Fibroblast of the aortic adventitia (primary cell): ENCODE measurements at places on chromosomes 2 and 18.
A peak's percentile ranks its signal among the peaks of the same experiment; 100 is the strongest.

- no peak for DNase-seq
Measured at GRCh38 chr18:78006774-78007260, 757.2 kb downstream of the GALR1 start.

DNA sequence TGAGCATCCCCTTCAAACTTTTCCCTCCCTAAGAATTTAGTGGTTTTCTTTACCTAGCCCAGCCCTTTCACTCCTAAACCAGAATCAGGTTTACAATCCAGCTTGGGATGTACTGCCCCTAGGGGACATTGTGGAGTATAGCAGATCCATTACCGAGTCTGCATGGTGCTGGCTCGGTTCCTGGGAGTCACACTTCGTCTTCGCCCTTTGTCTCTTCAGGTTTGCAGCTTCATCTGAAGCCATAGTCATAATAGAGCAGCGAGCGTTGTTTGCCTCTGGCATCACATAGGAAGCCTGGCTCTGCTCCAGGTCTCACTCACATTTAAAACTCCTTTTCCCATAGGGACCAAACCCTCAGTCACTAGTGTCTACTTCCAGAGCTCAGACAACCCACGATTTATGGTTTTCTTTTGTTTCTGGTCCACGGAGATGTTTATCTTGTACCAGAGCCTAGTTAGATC is 16.8 kb upstream of the LYPD6 start:
- DNase-seq, result peak; percentile 25

DNA sequence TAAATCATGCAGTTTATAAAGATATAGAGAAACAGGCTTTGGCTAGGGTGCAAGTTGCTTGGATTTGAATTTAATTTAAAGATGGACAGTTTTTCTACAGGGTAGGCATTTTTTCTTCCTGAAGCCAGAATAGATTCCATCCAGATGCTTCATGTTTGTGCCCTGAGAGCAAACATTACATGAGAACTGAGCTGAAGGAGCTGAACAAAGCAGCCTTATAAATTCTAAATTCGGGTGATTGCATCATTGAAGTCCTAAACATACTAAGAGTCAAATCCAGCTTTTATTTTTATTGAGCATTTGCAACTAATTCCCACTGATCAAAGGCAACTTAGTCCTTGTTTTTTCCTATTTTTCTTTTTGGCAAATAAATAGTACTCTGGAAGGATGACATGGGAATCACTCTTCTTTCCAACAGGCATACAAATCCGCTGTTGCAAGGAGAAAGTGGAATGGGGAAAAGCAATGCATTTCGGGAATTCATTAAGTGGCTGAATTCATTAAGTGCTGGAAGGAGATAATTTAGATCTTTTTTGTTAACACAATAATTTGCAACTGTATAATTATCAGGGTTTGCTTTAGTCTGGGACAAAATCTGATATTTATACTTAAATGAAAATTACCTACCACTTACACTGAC is 828.0 kb downstream of the SLC4A3 start:
- DNase-seq, result peak; percentile 38

DNA sequence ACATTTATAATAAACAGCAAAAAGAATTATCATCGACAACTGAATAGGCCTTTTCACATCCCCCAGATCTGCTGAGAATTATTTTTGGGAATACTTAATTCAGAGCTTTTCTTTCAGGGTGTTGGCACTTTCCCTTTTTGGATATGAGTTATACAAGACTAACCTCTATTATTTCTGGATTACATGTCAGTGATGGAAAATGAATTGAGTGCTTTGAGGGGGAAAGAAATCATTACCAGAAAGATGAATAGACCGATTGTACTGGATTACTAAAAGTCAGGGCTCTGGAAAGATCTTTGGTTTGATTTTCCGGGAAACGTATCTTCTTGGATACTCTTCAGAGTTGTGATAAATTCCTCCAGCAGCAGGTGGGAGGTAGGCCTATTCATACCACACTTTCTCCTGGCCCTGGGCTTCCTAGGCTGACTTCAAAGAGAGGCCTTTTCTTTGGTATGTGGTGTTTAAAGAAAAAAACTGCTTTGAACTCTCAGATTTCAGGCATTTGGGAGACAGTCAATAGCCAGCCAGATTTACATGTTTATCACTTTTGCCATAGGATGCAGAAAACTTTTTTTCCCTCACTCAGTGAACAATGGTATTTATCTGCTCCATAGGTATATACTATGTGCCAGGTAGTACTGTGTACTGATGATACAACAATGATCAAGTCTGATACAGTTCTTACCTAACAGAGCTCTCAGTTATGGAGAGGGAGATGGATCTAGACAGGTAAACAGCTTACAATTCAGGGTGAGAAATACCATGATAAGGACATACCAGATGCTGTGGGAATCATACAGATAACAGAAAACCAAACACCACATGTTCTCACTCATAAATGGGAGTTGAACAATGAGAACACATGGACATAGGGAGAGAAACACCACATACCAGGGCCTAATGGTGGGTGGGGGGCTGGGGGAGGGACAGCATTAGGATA is 63.3 kb upstream of the ACTR3 start:
- no peak for DNase-seq

DNA sequence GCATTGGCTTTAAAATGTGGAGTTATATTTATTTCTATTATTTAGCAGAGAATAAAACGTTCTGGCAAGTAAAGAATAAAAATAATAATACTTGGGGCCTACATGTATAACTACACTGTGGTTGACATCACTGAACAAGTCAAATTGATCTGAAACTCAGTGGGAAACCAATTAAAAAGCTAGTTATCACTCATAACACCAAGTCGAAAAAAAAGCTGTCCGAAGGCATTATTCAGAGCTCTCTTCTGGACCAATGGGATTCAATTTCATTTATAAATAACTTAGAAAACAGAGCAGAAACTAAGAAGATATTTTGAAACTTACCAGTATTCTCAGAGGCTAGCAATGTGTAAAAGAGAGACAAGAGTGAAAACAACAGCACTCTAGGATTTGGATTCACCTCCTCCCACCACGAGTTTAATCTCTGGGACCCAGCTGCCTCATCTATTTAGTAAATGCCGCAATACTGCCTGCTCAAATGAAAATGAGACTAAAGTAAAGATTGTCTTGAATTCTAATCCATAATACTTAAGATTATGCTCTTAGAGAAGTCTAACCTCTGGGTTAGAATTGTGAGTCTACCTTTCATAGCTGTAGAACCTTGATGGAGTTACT is 128.4 kb downstream of the NBAS start:
- no peak for DNase-seq

- DNase-seq, result no peak
Measured at GRCh38 chr2:12674644-12675328, 42.0 kb upstream of the TRIB2 start.

DNA sequence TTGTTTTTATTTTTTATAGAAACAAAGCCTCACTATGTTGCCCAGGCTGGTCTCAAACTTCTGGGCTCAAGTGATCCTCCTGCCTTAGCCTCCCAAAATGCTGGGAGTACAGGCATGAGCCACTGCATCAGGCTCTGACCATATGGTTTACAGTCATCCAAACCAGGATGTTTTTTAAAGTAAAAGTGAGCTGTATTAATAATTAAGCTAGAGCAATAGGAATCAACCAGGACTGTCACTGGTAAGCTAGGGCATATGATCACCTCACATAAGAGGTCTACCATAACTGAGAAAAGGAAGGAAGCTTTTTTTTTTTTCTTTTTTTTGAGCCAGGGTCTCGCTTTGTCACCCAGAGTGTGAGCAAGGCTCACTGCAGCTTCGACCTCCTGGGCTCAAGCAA is 8.5 kb upstream of the RBBP8 start:
- DNase-seq, result no peak

DNA sequence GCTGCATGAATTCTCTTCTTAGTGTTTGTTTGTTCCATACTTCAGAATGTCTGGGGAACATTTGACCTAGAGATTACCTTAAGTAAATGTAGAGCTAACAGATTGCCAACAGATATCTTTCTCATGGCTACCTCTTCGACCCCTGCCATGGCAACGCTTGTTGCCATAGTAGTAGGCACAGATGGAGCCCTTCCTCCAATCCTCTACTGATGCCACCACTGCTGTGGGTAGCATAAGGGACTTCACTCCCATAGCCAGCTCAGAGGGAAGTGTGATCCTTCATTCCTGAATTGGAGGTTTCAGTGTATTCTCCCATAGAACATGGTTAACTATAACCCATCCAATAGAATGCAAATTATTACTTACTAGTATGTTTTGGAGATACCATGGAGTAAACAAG is 543.6 kb upstream of the NRP2 start:
- no peak for DNase-seq

- no peak for DNase-seq
Measured at GRCh38 chr2:85935170-85935745, 46.5 kb upstream of the ST3GAL5 start.

DNA sequence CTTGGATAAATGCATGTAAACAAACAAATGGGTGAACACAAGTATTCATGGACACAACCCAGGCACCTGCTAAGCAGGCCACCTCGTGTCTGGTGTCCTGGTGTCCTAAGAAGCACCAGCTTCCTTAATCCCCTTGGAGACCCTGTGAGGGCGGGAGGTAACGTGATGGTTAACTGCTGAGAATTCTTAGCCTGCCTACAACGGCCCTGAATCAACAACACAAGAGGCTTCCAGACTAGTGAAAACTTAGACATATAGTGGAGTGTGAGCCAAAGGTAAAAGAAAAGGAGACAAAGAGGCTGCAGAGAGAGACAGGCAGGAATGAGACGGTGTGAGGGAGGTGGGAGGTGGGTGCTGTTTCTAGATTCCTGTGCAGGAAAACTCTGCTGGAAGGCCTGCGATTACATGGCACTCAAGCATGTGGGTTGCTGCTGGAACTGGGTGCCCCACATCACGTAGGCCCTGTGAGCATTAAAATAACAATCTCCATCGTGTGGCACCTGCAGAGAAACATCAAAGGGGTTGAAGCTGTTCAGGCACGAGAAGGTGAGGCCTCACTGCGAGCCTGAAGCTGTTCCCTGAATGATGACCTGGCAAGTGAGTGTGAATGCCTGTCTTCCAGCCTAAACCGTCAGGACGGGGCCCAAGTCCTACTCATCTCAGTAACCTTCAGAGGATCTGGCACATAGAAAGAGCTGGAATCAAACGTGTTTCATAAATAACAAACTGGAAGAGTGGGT is 64.2 kb downstream of the RPL37A start:
- no peak for DNase-seq

- DNase-seq, result no peak
Measured at GRCh38 chr2:176415174-176415895, 146.1 kb downstream of the MTX2 start.

GRCh38 chr2:1593371-1594122 is 150.8 kb downstream of the PXDN start:
- DNase-seq, result peak; percentile 85

- DNase-seq, result no peak
Measured at GRCh38 chr18:36501100-36501499, 203.6 kb downstream of the FHOD3 start.

- no peak for DNase-seq
Measured at GRCh38 chr2:223218587-223219178, 166.7 kb downstream of the KCNE4 start.

DNA sequence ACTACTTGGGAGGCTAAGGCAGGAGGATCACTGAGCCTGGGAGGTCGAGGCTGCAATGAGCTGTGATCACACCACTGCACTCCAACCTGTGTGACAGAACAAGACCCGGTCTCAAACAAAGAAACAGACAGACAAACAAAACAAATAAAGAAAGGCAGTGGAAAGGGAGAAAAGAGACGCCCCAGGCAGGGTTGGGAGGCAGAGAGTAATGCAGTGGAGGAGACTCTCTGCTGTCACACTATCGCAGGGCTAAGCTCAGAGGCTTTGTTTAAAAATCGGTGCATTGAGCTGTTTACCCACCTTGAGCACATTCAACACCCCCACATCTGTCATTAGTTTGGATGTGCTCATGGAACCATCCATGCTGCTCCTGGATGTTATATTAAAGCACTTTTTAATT is 84.2 kb upstream of the RMP24 start:
- no peak for DNase-seq

DNA sequence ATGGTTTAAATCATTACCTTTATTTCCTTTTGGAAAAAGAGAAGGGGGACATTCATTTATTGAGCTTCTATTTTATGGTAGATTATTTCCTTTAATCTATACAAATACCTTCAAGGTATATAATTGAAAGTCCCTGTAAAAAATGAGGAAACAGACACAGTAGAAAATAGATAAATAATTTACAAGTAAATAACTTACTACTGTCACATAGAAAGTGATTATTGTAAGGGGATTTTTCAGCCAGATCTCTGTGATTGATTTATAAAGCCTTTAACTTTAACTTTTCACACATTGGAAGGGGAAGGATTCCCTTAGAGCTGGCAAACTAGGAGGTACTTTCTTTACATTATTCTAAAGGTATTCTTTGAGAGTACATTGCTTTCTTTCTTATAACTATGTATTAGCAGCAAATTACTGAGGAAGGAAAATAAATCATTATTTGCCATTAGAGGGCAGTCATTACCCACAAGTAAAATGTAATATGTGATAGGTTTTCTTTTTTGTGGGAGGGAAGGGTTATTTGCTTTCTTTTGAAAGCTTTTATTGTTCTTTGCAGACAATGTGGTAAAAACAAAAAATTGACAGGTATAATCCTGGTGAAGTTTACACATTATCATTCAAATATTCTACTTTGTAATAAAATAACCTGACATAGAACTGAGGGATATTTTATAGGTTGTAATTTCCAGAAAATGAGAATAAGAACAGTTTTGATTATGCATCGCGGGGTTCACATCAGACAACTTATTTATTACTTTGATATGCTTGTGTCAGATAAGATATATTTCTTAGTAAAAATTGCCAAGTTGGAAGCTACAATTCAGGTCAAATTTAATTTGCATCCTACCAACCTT is 24.8 kb upstream of the RPE start:
- DNase-seq, result peak; percentile 67

- DNase-seq, result no peak
Measured at GRCh38 chr2:138814123-138814898, 34.1 kb upstream of the NXPH2 start.
